ENCODE measurements at places on chromosomes 6 and 20.

GRCh38 chr6:6332811-6333244 is 12.4 kb upstream of the F13A1 start:
- DNase-seq, result no peak

DNA sequence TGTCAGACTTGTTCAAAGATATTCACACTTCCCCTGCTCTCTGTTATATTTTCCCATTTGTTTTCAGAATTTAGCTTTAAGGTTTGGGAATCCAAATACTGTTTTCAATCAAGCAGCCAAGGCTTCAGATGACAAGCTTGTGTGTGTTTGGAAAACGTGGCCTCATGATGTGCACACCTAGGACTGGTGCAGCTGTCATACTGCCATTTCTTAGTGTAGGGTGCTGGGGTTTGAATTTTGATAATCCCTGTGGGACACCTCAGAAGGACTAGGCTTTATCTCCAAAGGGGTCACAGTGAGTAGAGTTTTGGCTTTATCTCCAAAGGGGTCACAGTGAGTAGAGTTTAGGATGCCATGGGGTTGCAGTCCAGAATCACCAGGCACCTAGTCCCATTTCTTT is 65.3 kb upstream of the JAG1 start:
- no peak for DNase-seq

- no peak for DNase-seq
Measured at GRCh38 chr6:69238067-69238466, 558.7 kb downstream of the LMBRD1 start.

GRCh38 chr6:14595751-14596150 is 478.2 kb downstream of the CD83 start:
- DNase-seq, result no peak

GRCh38 chr6:148677594-148678476 is 69.0 kb upstream of the UST start:
- no peak for DNase-seq

- DNase-seq, result no peak
Measured at GRCh38 chr6:63268574-63268973, 51.2 kb downstream of the LGSN start.

- no peak for DNase-seq
Measured at GRCh38 chr6:152151920-152152319, 344.4 kb downstream of the ESR1 start.

GRCh38 chr20:49699200-49699992 is 14.3 kb downstream of the B4GALT5 start:
- DNase-seq, result no peak

DNA sequence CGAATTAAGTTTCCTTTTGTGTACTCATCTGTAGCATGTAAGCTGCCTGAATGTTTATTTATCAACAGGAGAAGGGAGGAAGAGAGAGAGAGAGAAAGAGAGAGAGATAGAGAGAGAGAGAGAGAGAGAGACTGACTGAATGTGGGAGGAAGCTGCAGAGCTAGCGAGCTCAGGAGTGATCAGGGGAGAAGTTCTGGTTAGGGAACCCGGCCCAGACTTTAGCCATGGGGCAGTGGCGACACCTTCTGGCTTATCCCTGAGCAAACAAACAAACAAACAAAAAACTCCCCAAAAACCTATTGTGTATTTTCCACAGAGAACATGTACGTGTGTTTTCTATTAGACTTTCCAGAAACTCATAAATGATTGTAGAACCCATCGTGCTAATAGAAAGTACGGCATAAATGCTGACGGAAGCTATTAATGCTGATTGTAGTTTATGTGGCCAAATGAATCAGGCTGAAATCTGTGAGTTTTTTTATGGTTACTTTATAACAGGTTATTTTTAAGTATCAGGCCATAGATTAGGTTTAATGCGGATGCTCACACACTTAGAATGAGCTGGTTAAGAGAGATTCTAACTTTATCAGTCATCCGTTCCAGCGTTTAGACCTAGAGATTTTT is 92.8 kb downstream of the CLIC5 start:
- no peak for DNase-seq

DNA sequence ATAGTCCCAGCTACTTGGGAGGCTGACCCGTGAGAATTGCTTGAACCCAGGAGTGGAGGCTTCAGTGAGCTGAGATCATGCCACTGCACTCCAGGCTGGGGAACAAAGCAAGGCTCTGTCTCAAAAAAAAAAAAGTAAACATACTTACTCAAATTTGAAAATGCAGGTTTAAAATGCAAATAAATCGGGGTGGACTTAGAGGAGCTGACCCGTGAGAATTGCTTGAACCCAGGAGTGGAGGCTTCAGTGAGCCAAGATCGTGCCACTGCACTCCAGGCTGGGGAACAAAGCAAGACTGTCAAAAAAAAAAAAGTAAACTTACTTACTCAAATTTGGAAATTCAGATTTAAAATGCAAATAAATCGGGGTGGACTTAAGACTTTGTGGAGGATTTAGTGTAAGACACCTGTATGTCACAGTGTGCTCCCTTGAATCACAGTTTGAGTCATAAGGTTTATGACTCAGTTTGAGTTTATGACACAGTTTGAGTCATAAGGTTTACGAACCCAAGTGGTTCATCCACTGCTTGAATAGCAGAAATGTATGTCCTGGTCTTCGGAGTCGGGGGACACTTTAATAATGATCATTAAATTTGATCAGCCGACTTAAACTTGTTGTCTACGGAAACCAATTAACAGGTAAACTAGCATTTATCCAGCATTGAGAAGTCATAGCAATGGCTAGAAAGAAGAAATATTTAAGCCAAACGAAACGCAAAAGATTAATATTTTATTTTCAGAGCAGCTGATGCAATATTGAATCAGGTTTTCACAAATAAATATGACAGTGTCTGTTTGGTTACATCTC is 6.8 kb upstream of the MRPS10 start:
- no peak for DNase-seq

- DNase-seq, result no peak
Measured at GRCh38 chr6:115969207-115969929, 91.3 kb downstream of the FRK start.

GRCh38 chr6:53956804-53957203 is 154.4 kb upstream of the MLIP start:
- DNase-seq, result no peak

DNA sequence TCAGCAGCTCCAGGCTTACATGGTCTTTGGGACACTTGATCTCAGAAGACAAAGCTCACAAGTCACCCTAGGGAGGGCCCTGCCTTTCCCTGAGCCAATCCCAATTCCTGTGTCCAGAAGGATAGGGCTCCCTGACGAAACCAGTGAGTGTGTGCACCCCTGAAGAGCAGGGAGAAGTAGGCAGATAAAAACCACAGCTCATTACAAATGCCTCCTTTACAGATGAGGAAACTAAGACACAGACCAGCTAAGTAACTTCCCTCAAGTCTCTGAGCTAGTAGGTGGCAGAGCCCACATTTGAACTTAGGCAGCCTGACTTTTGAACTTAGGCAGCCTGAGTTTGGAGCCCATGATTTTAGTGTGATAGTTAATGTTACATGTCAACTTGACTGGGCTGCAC is 6.7 kb upstream of the ZFAND3 start:
- DNase-seq, result no peak

GRCh38 chr6:169005166-169005565 is 248.5 kb downstream of the THBS2 start:
- no peak for DNase-seq

- DNase-seq, result no peak
Measured at GRCh38 chr6:15661853-15662325, 939 bp downstream of the DTNBP1 start.

DNA sequence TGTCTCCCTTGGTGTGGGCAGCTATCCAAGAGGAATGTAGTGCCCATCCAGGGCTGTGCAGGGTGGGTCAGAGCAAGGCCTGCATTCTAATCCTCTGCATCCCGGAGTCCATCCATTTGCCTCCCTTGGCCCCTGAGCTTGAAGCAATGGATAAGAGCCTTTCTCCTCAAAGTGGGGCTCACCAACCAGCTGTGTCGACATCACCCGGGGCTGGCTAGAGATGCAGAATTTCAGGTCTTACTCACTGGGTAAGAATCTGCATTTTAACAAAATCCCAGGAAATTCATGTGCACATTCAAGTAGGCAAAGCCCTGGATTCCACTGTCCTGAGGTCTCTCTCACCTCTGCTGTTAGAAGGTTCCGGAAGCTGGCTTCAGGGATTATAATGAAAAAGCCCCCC is 95.3 kb downstream of the MDGA1 start:
- no peak for DNase-seq

GRCh38 chr20:1813101-1813529 is 82.1 kb upstream of the SIRPA start:
- no peak for DNase-seq
